ENCODE measurements at places on chromosomes 16 and 17. TPM values are rescaled to one million over a fixed set of nuclear protein-coding genes. Genes with fewer than 3 reads are reported as not detected.
A peak's percentile ranks its signal among the peaks of the same experiment; 100 is the strongest.

DNA sequence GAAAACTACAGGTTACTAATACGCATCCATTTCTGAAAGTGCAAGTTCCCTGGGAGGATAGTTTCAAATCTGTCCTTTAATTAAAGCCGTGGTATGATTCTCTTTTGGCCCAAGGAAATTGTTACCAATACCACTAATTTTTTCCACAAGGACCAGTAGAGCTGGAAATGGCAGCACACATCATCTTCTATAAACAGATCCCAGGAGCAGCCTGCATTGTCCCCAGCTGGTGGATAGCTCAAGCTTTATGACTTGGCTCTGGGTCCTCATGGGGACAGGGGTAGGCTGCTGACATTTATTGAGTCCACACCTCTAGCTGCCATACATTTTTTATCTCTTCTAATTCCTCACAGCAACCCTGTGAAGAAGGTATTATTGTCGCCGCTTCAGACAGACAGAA lies 35.8 kb upstream of the BHLHA9 start:
- H3K27me3 ChIP-seq, result peaks cover 12% of the 10 kb centered on the region
- H3K4me3 ChIP-seq, result no peak overlapping the region
- no peaks in the 10 kb centered on the region for H3K36me3 ChIP-seq
- H3K4me1 ChIP-seq, result peaks cover 10% of the 10 kb centered on the region

DNA sequence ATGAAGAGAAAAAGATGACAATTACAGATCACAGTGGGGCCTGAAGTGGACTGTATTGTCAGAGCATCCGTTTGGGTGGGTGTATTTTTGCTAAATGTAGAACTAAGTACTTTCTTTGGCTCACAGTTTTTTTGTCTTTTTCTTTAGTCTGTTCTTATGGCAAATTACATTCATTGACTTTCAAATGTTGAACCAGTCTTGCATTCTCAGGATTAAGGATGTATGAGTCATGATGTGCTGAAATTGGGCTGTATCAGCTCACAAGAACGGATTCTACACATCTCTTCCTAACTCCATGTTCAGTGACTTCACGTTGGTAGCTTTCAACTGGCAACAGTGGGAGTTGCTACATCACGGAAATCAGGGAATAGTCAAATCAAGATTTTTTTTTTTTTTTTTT lies 66.5 kb downstream of the TEX2 start:
- H3K36me3 ChIP-seq, result peaks cover 6% of the 10 kb centered on the region
- no peak overlapping the region for H3K27ac ChIP-seq
- H3K27me3 ChIP-seq, result no peaks in the 10 kb centered on the region

The KCNJ12 gene
- total RNA-seq, result 12.0 TPM

DNA sequence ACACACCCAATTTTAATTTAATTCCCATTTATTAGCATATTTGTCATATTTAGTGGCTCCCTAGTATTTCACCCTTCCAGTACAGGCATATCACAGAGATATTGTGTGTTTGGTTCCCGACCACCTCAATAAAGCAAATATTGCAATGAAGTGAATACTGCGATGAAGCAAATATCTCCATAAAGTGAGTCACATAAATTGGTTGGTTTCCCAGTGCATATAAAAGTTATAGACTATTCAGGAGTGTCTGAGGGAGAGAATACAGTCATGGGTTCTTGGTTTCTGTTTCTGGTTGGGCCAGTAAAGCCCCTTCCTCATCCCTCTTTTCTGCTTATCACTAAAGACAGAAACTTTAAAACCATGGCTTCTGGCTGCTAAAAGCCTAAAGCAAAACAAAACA lies 295.4 kb upstream of the AXIN2 start:
- H3K36me3 ChIP-seq, result no peaks in the 10 kb centered on the region
- no peak for DNase-seq
- H3K27me3 ChIP-seq, result no peaks in the 10 kb centered on the region
- H3K27ac ChIP-seq, result no peak overlapping the region

DNA sequence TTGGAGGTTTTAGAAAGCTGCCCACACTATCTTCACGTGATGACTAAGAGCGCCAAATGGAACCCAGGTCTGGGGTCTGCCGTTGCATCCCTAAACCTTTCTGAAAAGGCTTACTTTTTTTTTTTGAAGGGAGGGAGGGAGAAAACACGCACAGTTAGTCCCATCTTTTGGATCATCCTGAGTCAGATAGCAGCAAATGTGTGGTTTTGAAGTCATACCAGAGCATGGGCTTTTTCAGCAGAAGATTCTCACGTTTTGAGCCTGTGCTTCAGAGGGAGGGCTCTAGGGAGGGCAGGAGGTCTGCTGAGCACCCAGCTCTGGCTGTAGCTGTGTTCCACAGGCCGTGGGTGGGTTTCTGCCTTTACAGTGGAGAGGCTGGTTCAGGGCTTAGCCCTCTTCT lies 194.7 kb downstream of the SNX29 start:
- no peak for DNase-seq
- H3K4me3 ChIP-seq, result no peak overlapping the region
- H3K27ac ChIP-seq, result no peak overlapping the region
- no peaks in the 10 kb centered on the region for H3K27me3 ChIP-seq

DNA sequence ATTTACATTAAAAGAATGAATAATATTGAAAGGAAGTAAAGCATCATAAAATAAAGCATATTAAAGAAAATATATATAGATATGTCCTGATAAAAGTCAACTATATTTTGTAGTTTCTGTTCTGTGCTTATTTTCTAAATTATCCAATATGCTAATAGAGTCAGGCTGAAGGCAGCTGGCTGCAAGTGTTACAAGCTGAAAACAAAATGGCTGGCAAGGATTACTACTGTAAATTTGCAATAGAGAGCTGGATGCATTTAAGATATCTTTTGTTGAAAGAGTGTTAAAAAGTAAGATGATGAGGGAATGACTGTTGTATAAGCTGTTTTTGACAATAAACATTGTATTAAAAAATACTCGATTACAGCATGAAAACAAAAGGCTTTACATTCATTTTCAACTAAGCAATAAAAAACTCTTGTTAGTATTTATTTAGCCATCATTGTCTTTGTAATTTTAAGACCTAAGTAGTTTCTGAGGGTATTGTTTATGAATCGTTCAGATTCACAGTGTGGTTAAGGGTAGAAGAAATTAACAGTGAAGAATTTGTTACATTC lies 76.3 kb downstream of the TANC2 start:
- DNase-seq, result no peak
- H3K27ac ChIP-seq, result no peak overlapping the region
- H3K36me3 ChIP-seq, result no peaks in the 10 kb centered on the region
- H3K4me1 ChIP-seq, result no peaks in the 10 kb centered on the region

The CFAP52 gene
- total RNA-seq, result 1.1 TPM

DNA sequence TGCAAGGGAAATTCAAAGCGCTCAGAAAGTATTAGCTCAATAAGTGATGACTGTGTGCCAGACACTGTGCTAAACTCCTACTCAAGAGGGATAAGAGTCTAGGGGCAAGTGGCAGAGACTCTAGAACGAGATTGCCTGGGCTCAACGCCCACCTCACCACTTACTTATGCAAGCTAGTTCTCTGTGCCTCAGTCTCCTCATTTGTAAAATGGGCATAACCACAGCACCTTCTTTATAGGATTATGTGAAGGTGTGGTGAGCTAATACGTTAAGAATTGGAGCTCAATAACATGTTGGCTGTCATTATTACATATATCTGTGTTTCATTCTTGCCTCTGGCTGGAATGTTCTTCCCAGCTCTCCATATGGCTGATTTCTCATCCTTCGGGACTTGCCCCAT lies 15.4 kb downstream of the DEXI start:
- no peak for DNase-seq
- H3K27ac ChIP-seq, result no peak overlapping the region
- H3K36me3 ChIP-seq, result peaks cover 55% of the 10 kb centered on the region
- H3K27me3 ChIP-seq, result no peaks in the 10 kb centered on the region

DNA sequence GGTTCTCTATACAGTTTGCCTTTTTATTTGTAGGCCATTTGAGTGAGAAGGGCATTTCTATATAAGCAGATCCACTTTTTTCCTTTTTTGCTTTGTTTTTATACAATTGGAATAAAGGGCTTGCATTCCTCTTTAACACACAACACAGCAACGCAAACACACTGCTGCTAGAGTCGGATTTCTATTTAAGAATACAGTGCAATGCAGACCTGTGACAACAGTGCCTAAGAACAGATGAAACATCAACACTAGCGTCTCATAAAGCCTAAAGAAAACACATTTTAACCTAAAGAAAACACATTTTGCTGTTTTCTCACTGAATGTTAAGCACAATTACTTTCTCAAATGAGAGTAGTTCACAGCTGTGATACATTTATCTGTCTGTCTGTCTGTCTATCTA lies 1141.1 kb downstream of the CDH11 start:
- no peaks in the 10 kb centered on the region for H3K27me3 ChIP-seq
- H3K4me3 ChIP-seq, result no peak overlapping the region
- H3K36me3 ChIP-seq, result no peaks in the 10 kb centered on the region

- H3K4me1 ChIP-seq, result peaks cover 18% of the 10 kb centered on the region
- DNase-seq, result no peak
- H3K27me3 ChIP-seq, result no peaks in the 10 kb centered on the region
- H3K27ac ChIP-seq, result peak within 1 kb of the TSS; percentile 73
Measured at GRCh38 chr17:76240461-76241203, at the start of gene RNF157. TSS of gene RNF157 (minus strand) at chr17:76240493. CDS start at chr17:76240240, 253 bp downstream.

The KRT15 gene
- 0.47 TPM for total RNA-seq

DNA sequence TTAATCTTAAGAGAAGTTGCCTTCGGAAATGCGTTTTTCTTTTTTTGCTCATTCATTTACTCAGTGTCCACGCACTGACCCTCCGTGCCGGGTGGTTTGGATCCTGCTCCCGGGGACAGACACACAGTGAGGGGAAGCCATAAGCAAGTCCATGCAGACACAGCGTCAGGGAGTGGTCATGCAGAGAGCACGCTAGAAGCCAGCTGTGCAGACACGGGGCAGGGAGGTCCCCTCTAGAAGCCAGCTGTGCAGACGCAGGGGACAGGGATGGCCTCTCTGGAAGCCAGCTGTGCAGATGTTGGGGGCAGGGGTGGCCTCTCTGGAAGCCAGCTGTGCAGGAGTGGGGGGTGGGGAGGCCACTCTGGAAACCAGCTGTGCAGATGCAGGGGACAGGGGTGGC lies 4.8 kb downstream of the GAA start:
- H3K27ac ChIP-seq, result no peak overlapping the region
- DNase-seq, result no peak
- no peak overlapping the region for H3K4me3 ChIP-seq
- H3K27me3 ChIP-seq, result no peaks in the 10 kb centered on the region
- H3K36me3 ChIP-seq, result no peaks in the 10 kb centered on the region

The KRTAP4-5 gene
- total RNA-seq, result not detected

The NPIPA8 gene
- total RNA-seq, result 10.2 TPM

DNA sequence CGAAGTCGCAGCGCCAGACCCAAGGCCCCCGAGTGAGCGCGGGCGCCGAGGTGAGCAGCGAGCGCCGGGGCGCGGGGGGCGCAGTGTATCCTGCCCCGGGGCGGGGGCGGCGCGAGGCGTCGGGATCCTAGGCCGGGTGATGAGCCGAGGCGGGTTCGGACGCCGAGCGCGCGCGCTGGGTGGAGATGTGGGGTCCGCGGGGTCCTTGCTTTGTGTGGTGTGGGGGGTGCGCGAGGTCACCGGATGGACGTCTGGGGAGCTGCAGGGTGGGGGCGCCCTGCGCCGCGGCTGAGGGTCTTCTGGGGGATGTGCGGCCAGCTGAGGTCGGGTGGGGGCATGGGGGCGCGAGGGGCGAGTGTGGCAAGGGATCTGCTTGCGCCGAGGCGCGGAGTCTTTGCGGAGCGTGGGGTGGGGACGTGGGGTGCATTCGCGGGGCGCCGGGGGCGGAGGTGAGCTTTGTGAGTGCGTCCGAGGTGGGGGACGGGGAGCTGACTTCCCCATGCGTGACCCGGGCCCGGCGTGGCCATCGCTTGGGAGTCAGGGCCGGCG lies 560 bp downstream of the RAI1 start:
- H3K27me3 ChIP-seq, result no peaks in the 10 kb centered on the region
- peak overlapping the region; percentile 97 for H3K27ac ChIP-seq
- no peaks in the 10 kb centered on the region for H3K36me3 ChIP-seq
- H3K4me3 ChIP-seq, result peak overlapping the region; percentile 87
- DNase-seq, result no peak
- H3K4me1 ChIP-seq, result no peaks in the 10 kb centered on the region

GRCh38 chr16:65524997-65525396 lies 403.1 kb upstream of the CDH11 start:
- H3K4me1 ChIP-seq, result no peaks in the 10 kb centered on the region
- H3K36me3 ChIP-seq, result no peaks in the 10 kb centered on the region
- no peak overlapping the region for H3K27ac ChIP-seq

GRCh38 chr16:75488322-75488721 lies 6.9 kb downstream of the CHST6 start:
- no peaks in the 10 kb centered on the region for H3K4me1 ChIP-seq
- DNase-seq, result no peak
- no peak overlapping the region for H3K27ac ChIP-seq
- no peak overlapping the region for H3K4me3 ChIP-seq
- no peaks in the 10 kb centered on the region for H3K27me3 ChIP-seq

- no peak overlapping the region for H3K27ac ChIP-seq
- H3K27me3 ChIP-seq, result no peaks in the 10 kb centered on the region
- DNase-seq, result no peak
- H3K4me1 ChIP-seq, result peaks cover 18% of the 10 kb centered on the region
Measured at GRCh38 chr17:36532435-36532975, 2.2 kb downstream of the MYO19 start.

DNA sequence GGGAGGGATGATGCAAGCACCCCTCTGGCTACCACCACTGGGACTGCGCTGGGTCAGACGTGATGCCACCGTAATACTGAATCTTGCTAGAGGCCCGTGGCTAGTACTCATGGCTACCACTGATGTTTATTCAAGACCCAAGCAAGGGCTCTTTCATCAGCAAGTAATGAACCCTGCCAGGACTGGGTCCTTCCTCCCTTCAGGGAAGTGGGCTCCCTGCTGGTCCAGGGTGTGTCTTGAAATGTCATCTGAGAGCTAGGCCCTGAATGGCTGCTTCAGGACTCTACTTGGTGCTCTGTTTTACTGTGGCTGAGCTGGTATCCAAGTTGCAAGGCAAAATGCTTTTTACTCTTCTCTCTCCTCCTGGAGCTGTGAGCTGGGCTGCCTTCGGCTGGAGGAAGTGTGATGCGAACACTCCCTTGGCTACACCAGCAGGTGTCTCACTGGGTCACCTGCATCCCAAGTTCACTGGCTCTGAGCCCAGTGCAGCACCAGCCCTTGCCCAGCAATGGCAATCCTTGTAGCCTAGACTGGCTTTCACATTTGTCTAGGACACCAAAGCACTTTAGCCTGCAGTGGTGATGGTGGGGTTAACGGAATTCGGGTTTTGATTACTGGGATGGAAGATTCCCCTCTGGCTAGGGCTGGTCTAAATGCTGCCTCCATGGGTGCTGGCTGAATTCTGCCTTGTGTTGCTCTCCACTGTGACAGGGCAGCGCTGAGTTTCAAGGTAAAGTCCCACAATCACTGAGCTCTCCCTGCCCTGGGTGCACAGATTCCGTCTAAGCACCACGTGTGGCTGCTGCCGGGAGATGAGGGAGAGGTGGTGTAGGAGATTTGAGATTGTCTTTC lies 98.6 kb downstream of the USP22 start:
- no peak overlapping the region for H3K27ac ChIP-seq
- H3K4me1 ChIP-seq, result no peaks in the 10 kb centered on the region
- H3K4me3 ChIP-seq, result no peak overlapping the region

The SPIRE2 gene
- total RNA-seq, result 0.90 TPM

All from right atrium auricular region (tissue), 2 donors.